ENCODE measurements at places on chromosomes 4 and X. TPM values are rescaled to one million over a fixed set of nuclear protein-coding genes. Genes with fewer than 3 reads are reported as not detected.

DNA sequence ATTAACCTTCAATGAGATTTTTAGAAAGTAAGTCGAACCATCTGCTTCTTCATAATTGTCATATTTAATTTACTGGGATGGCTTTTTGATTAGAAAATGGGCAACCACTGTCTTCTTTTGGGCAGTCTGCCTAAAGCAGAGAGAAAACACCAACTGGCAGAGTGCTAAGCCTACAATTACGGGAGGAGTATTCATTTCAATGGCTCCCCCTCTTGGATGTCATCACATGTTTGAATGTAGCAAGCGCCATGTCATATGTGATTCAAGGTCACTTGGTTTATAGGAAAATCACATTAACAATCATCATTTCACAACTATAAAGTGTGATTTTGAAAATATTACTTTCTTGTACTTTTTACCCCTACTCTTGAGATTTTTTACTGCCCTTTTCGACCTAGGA is 261.9 kb downstream of the FRMPD4 start:
- DNase-seq: no peak

Gene GRIA2
- total RNA-seq: not detected

GRCh38 chrX:74422576-74423288 is 1.4 kb downstream of the SLC16A2 start:
- DNase-seq: no peak

Gene FHDC1
- 1.0 TPM for total RNA-seq

Gene REELD1
- total RNA-seq: 0.46 TPM

DNA sequence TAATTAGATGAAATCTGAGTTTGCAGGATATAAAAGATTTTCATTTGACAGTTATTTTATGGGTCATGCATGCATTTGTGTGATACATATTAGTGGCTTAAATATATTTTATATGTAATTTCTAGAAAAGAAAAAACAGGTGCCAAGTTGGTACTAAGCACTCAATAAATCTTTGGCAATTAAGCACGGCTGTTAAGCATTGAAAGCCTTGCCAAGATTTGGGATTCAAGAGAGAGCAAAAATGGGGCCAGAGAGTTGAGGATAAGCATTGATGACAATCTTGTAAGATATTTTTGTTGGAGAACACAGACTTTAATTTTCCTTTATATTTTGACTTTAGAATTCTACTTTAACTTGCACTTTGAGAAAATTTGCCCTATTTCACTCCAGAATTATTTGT is 249.8 kb upstream of the MAD2L1 start:
- no peak for DNase-seq

DNA sequence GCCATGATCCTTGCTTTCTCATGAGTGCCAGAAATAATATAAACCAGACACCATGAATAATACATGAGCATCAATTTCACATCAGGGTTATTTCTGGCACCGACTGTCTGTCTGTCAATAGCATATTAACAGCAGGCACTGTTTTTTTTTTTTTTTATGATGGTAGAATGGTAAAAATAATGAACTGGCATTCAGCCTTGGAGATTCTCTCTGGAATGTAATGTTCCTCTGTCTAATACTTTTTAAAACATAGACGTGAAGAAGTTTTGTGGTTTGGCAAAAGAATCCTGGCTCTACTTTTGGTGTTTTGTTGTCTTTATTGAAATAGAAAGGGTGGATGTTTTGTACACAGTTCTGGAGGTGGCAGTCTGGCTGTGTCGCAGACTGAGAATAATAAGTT is 874.6 kb upstream of the PRKX start:
- no peak for DNase-seq

Gene TRIML2
- total RNA-seq: not detected

Gene ANAPC10
- 44.6 TPM for total RNA-seq

GRCh38 chr4:117908306-117909207 is 125.7 kb upstream of the NDST3 start:
- DNase-seq: no peak

DNA sequence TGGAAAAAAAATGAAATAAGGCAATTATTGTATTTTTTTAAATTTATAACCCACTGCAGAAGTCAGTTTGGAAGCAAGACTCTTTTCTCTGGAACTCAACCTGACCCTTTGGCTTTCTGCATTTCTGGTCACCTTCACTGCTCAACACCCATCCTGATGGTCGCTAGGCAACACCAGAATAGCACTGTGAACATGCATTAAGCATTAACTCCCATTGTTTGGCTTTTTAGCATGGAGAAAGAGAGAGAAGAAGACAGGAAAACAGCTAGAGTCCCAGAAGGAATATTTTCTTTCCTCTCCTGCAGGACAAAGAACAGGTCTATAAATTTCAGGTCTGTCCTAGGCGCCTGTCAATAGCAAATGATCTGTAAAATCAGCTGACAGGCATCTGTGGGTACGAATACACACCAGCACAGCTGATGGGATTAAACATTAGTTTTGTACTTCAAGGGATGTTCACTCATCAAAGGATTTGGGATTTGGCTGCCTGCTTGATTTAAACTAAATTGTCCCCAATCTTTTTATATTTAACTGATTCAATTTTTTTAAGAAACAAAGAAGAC is 137.2 kb upstream of the ETNPPL start:
- no peak for DNase-seq

Gene ANK2
- 51.4 TPM for total RNA-seq

Gene GLOD5
- not detected for total RNA-seq

GRCh38 chrX:139930916-139931645 is 1.8 kb downstream of the ATP11C start:
- no peak for DNase-seq

Gene FAM149A
- total RNA-seq: 7.7 TPM

GRCh38 chr4:94349193-94349592 is 6.6 kb upstream of the HPGDS start:
- no peak for DNase-seq

DNA sequence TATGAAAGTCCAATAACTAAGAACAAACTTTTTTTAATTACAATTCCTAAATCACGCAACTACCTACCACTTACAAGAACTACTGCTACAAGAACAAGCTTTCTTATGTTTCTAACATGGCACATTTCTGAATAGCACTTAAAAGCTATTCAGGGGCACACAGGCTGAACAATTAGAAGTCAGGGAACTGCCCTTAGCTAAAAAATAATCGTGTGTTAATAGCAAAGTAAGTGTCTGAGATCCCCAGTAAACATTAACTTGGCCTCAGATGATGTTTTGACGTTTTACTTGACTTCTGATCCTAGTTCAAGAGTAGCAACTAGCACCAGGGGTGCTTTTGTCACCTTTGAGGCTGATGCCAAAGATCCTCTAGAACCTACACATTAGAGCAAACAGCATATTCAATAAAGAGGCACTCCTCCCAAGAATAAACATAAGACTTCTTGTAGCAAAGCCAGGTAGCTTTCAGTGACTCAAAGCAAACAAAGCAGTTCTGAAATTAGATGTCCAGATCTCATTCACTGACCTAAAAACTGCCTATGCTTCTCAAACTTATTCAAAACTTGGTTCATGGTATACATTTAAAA is 16.2 kb downstream of the SPOCK3 start:
- DNase-seq: no peak

DNA sequence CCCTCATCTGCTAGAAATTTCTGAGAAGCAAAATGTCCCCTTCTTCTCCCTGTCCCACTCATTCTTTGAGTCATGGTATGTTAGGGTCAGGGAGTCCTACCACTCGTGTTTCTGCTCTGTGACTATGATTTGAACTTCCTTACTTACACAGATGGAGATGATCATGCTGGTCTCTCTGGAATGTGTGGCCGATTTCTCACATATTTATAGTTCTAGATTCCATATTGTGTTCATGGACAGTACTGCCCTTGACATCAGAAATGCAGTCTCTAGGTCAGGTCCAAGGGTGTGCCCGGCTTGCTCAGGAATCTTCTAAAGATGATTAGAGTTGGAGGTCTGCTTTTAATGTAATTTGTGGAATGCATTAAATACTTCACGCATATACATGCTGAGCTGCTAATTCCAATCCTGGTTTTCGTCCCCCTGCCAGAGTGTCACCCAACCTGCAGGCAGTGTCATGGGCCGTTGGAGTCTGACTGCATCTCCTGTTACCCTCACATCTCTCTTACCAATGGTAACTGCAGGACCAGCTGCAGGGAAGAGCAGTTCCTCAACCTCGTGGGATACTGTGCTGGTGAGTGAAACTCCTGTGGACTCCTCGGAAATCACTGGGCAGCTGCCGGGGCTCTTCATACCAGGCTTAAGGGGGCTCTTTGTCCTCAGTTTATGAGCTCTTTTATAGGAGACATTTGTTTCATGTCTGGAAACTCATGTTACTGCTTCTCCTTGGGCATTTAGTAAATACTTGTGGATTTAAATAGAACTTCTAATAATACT is 214.1 kb upstream of the ANXA3 start:
- no peak for DNase-seq

Gene GPM6B
- 4.9 TPM for total RNA-seq

GRCh38 chr4:90099812-90100211 is 27.4 kb upstream of the CCSER1 start:
- DNase-seq: no peak

Gene ETDA
- not detected for total RNA-seq

Gene EPHA5
- not detected for total RNA-seq

Gene UCP1
- total RNA-seq: not detected

GRCh38 chr4:20337261-20337664 is 85.6 kb downstream of the SLIT2 start:
- no peak for DNase-seq

Gene KCND1
- total RNA-seq: 5.4 TPM

GRCh38 chr4:8067945-8068896 is 90.4 kb downstream of the ABLIM2 start:
- DNase-seq: no peak

Gene HSFX3
- total RNA-seq: not detected

DNA sequence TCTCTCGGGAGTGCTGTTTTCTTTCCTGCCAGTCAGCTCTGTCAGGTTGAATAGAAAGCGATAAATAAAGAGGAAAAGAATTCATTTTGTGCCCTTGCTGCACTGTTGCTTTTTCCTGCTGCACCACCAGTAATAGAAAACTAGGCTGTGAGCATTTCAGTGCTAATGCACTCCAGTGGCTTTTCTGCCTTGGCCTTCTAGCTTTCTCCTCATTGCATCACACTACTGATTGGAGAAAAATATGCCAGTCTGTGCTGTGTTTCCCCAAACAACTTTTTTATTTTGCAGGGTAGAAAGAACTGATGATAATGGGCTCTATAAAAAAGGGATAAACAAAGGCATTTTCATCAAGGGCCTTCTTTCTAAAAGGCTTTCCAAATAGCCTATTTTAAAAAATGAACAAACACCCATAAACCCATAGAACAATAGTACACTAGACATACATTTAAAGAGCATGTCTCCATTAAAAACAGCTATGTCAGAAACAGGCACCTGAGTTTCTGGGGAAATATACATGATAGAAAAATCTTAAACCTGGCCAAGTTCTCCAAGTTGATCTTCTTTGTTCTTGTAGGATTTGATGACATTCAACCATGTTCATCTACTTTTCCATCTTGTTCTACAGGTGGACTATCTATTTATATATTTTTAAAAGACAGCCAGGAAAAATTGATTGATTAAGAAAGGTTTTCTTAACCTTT is 86.3 kb downstream of the GPRIN3 start:
- no peak for DNase-seq

Gene SSX4
- not detected for total RNA-seq

DNA sequence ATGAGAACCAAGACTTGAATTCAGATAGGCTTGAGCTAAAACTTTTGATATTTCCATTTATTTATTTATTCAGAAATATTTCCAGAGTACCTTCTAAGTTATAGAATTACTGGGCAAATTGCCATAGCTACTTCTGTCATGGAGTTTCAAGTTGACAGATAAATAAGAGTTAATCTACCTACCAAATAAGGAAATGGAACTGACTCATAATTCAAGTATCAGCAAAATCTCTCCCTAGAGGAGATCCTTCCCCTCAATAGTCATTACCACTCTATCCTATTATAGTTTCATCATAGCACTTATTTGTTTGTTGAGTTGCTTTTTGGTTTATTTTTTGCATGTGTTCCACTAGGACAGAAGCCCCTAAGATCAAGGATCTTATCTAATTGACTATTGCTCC is 48.8 kb upstream of the CCSER1 start:
- DNase-seq: no peak

- no peak for DNase-seq
These were observed 11.6 kb downstream of the PDZD4 start for GRCh38 chrX:153818571-153819383.

- DNase-seq: no peak
These were observed 23.4 kb upstream of the PPP3CA start for GRCh38 chr4:101370663-101371210.

DNA sequence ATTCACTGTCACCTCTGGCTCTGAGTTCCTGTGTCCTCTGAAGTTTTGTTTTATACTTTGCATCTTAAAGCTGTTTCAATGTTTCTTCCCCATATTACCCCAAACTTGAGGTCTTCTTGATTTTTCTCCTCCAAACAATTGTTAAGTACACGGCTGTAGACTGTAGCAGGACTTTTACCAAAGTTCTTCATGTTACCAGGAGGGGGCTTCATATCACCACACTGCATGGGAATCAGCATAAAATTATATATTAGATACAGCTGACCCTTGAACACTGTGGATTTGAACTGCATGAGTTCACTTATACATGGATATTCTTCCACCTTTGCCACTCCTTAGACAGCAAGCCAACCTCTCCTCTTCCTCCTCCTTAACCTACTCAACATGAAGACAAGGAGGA is 56.6 kb downstream of the SPATA18 start:
- no peak for DNase-seq

Gene TMSB15A
- total RNA-seq: not detected

GRCh38 chrX:17021851-17022604 is 75.6 kb downstream of the REPS2 start:
- no peak for DNase-seq

Gene RHOXF2
- total RNA-seq: not detected

Gene CNOT6L
- total RNA-seq: 22.7 TPM

Gene EGF
- total RNA-seq: not detected

GRCh38 chr4:161285461-161285860 is 878.3 kb downstream of the FSTL5 start:
- no peak for DNase-seq

DNA sequence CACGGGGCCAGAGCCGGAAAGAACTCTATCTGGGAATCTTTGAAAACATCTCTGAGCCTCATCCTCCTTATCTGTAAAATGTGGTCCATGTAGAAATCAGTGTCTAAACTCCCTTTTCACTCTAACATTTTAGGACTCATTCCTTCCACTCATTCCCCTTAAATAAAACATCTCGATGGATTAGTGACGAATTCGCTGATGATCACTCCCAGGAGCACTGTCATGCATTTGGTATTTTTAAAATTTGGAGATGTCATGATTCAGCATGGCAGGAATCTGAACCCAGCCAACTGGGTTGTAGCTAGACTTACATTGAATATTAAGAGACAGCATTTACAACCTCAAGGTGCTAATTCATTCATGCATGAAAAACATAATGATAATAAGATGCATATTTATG is 88.1 kb downstream of the SPANXN3 start:
- DNase-seq: no peak

DNA sequence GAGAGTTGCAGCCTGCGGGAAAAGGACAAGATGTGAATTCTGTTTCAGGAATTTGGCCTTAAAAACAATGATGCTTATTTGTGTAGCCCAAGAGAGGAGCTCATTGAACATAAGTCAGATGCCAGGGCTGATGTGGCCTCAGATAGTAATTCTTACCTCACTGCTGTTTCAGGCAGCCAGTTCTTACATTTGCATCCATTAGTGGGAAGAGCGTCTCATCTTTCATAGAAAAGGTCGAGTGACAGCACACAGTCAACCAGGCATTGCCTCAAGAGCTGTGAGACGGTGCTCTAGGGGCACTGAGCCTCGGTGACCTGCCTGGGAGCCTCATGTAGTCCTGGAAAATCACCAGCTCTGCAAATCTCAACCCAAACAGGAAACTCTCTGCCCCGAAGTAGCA is 174.9 kb upstream of the FRG1 start:
- DNase-seq: no peak

Gene EDA2R
- total RNA-seq: 0.95 TPM

Gene ARHGAP24
- total RNA-seq: 53.9 TPM
